ENCODE measurements at places on chromosomes 11 and 22.
A peak's percentile ranks its signal among the peaks of the same experiment; 100 is the strongest.

GRCh38 chr11:128862908-128863660, 4.0 kb downstream of the KCNJ1 start:
- peak; percentile 46 for DNase-seq

- DNase-seq = no peak
These were observed 4.4 kb downstream of the POLA2 start for GRCh38 chr11:65266210-65266609.

- DNase-seq = no peak
These were observed 8.9 kb upstream of the SAMM50 start for GRCh38 chr22:43946384-43946667.

DNA sequence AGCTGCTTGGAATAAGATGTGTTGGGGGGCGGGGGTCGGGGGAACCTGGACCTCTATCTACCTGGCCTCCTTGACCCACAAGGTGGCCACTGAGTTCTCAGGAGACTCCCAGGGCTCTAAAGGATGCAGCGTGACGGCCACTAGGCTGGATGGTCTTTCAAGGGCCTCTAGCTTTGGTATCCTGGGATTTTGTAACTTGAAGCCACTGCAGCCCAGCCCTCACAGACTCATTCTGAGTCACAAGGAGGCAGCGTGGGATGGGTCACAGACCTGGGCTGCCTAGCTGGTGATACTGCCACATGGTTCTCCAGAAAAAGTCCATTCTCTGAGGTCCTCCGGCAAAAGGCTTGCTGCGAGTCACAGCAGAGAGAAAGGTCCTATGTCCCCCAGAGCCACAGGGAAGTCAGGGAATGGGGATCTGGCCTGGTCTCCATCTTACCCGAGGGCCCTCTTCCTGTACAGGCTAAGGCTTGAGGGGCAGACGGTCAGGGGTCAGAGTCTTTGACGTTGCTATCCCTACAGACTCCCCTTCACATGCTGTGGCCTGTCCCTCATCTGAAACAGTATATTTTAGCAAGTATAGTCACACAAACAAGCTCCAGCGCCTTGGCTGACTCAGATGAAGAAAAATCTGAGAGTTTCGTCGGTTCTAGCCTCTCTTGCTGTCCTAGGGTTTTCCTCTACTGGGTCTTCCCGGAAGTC, 52.4 kb downstream of the KCNC1 start:
- DNase-seq = no peak

DNA sequence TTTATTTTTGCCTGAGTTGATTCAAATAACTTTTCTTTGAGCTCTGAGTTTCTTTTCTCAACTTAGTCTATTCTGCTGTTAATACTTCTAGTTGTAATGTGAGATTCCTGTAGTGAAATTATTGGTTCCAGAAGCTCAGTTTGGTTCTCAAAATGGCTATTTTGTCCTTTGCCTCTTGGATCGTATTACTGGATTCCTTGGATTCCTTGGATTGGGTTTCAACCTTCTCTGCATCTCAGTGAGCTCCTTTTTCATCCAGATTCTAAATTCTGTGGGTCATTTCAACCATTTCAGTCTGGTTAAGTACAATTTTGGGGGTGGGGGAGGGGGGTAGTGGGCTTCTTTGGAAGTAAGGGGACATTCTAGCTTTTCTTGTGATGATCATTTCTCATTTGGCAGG, 341.1 kb upstream of the CNTN5 start:
- DNase-seq = no peak

DNA sequence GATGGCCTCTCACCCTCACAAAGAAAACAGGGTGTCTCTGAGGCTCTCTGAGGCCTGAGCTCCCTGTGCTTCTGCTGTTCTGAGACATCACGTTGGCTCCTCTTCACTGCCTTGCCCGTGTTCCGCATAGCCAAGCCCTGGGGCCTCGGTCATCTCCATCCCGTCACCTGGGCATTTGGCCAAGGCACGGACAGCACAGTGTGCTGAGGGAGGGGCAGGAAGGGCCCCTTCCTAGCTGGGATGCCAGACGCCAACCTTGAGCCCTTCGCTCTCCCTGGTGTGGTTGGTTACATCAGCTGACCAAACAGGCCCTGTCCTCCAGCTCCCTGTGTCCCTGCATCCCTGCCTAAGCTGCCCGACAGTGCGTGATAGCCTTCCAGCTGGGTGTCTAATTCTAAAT, 25.9 kb downstream of the MOV10L1 start:
- DNase-seq = no peak

- DNase-seq = no peak
These were observed 49.8 kb downstream of the SMCO4 start for GRCh38 chr11:93493252-93493897.

DNA sequence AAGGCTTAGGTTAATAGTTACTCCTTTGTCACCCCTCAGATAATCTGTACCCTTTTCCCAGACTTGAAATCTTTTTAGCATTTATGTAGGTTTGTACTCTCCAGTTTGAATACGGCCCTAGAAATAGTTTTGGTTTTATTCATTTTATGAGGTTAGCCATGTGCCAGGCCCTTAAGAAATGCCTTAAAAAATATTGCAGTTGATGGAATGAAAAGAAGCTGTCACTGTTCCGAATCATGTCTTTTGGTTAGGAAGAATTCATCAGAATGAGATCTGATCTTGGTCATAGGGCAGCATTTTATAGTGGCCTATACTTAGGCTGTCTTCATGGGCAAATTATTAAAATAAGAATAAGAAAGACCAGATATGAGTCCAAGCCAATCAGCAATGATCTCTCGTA, 14.8 kb upstream of the PRSS23 start:
- DNase-seq = no peak
